Lung (tissue), 17 donors: ENCODE measurements at places on chromosomes 13 and 19. TPM values are rescaled to one million over a fixed set of nuclear protein-coding genes. Genes with fewer than 3 reads are reported as not detected.

TMEM255B gene
- 16.4 TPM for polyA plus RNA-seq

SIGLEC12 gene
- polyA plus RNA-seq = 5.1 TPM

RLN3 gene
- 0.50 TPM for polyA plus RNA-seq

CHAF1A gene
- 6.8 TPM for polyA plus RNA-seq

CEACAM16 gene
- polyA plus RNA-seq = not detected

PSG4 gene
- polyA plus RNA-seq = not detected

SIGLEC14 gene
- 101 TPM for polyA plus RNA-seq

TJP3 gene
- polyA plus RNA-seq = 18.4 TPM

ZNF99 gene
- 0.01 TPM for polyA plus RNA-seq

CD37 gene
- 37.2 TPM for polyA plus RNA-seq

IL17D gene
- polyA plus RNA-seq = 0.65 TPM

NXNL1 gene
- polyA plus RNA-seq = not detected

CYP2A13 gene
- polyA plus RNA-seq = 0.18 TPM

ZNF763 gene
- polyA plus RNA-seq = 6.2 TPM

TRAPPC2B gene
- 25.4 TPM for polyA plus RNA-seq

DNA sequence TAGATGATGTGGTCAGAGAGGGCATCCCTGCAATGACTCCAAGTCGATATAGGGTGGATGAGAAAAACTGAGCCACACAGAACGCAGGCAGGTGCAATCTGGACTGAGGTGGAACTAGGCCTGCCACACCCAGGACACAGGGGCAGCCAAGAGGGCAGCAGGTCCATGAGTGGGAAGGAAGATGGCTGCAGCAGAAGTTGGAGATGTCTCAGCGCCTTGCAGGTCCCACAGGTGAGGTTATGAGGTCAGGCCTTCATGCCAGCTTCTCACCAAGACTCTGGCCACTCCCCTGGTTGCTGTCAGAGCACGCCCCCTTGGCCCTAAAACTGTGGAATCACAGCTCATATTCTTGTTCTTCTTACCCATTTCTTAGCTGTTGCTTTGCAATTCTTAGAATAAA is 147.7 kb upstream of the VSTM2B start:
- H3K4me3 ChIP-seq = no peak overlapping the region
- DNase-seq = no peak
- no peaks in the 10 kb centered on the region for H3K4me1 ChIP-seq

- no peak overlapping the region for H3K4me3 ChIP-seq
- peaks cover 5% of the 10 kb centered on the region for H3K4me1 ChIP-seq
- H3K36me3 ChIP-seq = no peaks in the 10 kb centered on the region
- no peak for DNase-seq
- no peak overlapping the region for H3K27ac ChIP-seq
- H3K27me3 ChIP-seq = no peaks in the 10 kb centered on the region
These were observed 459.4 kb downstream of the FOXO1 start for GRCh38 chr13:40207001-40207478.

DNA sequence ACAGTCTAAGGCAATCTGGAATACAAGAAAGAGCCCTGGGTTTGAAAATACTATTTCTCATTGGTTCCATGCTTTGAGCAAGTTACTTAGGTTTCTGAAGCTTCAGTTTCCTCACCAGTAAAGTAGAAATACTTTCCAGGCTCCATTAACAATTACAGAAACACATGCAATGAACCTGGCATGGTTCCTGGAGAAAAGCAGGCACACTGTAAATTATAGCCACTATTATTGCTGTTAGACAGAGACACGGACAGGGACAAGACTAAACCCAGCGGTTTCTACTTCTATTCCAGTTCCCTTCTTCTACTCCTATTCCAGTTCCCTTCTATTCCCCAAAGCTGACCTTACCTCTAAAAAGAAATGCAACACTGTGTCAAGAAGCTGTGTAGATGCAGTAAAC is 41.2 kb downstream of the MIPEP start:
- H3K27ac ChIP-seq = no peak overlapping the region
- no peak overlapping the region for H3K4me3 ChIP-seq
- DNase-seq = no peak
- no peaks in the 10 kb centered on the region for H3K36me3 ChIP-seq

GRCh38 chr13:45269204-45269603 is 68.4 kb upstream of the KCTD4 start:
- H3K27me3 ChIP-seq = no peaks in the 10 kb centered on the region
- no peaks in the 10 kb centered on the region for H3K4me1 ChIP-seq
- no peak for DNase-seq
- no peak overlapping the region for H3K4me3 ChIP-seq

DNA sequence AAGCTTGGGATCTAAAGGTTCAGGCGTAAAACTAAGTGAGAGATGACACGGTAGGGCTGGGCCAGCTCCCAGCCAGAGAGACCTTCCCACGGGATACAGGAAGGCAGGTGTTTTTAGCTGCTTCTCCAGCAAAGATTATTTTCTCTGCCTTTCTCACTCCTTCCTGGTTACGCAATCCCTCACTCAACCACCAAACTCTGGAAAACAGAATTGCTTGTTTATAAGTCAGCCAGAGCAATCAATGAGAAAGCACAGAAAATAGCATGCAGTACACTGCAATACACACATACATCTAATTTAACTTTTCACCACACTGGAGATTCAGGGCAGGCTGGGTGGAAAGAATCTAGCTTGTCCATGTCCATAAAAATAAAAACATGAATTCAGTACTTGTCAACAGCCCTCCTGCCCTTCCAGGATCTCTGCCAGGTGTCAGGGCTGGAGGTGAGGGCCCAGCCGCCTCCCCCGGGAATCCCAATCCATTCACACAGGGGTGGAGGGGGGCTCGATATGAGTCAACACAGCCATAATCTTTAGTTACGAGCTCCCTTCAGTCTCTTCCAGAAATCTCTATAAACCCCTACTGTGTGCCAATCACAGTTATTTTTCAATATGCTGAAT is 12.2 kb downstream of the RHPN2 start:
- no peaks in the 10 kb centered on the region for H3K27me3 ChIP-seq
- H3K36me3 ChIP-seq = no peaks in the 10 kb centered on the region
- no peak for DNase-seq
- H3K27ac ChIP-seq = peak overlapping the region; percentile 49

DNA sequence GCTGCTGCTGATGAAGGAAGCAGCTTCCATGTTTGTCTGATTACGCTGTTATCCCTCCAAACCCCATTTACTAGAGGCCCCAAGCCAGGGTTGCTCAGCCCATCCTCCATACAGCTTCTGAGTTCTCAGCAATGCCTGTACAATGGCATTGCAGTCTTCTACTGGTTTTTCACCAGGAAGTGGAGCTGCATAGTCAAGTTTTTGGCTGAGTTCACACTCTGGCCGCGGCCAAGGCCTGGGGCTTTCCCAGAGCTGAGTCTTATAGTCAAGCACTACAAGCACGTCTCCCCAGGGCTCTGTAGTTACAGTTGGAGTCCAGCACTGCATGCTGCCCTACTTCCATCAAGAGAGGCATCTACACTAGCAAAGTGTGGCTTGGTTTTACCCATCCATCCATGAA is 182.5 kb downstream of the POU4F1 start:
- no peak overlapping the region for H3K4me3 ChIP-seq
- DNase-seq = no peak
- no peaks in the 10 kb centered on the region for H3K36me3 ChIP-seq
- H3K4me1 ChIP-seq = no peaks in the 10 kb centered on the region
- H3K27me3 ChIP-seq = no peaks in the 10 kb centered on the region
- no peak overlapping the region for H3K27ac ChIP-seq

- H3K4me3 ChIP-seq = no peak overlapping the region
- no peaks in the 10 kb centered on the region for H3K4me1 ChIP-seq
- H3K27me3 ChIP-seq = no peaks in the 10 kb centered on the region
- no peak for DNase-seq
- H3K36me3 ChIP-seq = no peaks in the 10 kb centered on the region
These were observed 121.1 kb upstream of the MYO16 start for GRCh38 chr13:108508263-108508662.

DNA sequence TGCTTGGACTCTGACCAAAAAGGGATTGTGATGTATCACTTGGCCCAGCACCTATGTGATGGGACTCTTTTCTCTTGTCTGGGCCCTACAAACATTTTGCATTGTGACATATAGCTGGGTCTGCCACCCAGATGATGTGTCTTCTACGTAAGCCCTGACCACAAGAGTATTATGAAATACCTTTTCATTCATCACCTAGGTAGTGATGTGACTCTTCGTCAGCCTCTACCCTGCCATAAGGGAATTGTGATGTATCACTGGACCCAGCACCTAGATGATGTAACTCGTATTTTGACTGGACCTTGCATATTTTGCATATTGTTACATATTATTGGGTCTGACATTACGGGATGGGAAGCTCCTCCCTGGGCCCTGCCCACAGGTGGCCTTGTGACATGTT is 29.7 kb upstream of the ZNF681 start:
- H3K4me3 ChIP-seq = no peak overlapping the region
- H3K36me3 ChIP-seq = no peaks in the 10 kb centered on the region
- no peaks in the 10 kb centered on the region for H3K4me1 ChIP-seq
- no peak for DNase-seq

DNA sequence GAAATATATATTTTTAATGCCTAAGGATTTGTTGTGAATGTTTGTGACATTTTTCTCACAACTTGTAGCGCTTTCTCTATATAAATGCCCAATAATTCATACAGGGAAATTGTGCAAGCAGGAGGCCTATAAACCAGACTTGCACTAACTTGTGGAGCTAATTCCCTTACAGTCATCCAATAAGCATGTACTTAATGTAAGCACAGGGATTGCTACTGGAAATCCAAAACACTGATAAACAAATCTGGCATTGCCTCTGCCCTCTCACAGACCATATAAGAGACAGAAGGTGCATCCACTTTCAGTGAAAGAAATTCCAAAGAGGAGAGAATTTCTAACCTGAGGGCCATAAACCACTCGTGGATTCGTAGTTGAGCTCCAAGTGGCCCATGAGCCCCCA is 518.8 kb downstream of the MYO16 start:
- no peaks in the 10 kb centered on the region for H3K27me3 ChIP-seq
- no peak overlapping the region for H3K4me3 ChIP-seq
- no peak for DNase-seq
- no peak overlapping the region for H3K27ac ChIP-seq
- no peaks in the 10 kb centered on the region for H3K36me3 ChIP-seq

GRCh38 chr13:31051999-31052398 is 109.7 kb downstream of the HSPH1 start:
- H3K36me3 ChIP-seq = no peaks in the 10 kb centered on the region
- no peaks in the 10 kb centered on the region for H3K27me3 ChIP-seq
- H3K27ac ChIP-seq = no peak overlapping the region

DNA sequence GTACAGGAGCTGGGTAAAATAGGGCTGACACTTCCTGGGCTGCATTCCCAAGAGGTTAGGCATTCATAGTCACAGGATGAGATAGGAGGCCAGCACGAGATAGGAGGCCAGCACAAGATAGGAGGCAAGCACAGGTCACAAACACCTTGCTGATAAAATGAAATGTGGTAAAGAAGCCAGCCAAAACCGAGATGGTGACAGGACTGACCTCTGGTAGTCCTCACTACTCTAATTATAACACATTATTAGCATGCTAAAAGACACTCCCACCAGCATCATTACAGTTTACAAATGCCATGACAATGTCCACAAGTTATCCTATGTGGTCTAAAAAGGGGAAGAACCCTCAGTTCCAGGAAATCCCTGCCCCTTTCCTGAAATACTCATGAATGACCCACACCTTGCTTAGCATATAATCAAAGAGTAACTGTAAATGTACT is 20.9 kb upstream of the IGSF23 start:
- H3K4me3 ChIP-seq = no peak overlapping the region
- H3K4me1 ChIP-seq = no peaks in the 10 kb centered on the region
- peak overlapping the region; percentile 55 for H3K27ac ChIP-seq

DNA sequence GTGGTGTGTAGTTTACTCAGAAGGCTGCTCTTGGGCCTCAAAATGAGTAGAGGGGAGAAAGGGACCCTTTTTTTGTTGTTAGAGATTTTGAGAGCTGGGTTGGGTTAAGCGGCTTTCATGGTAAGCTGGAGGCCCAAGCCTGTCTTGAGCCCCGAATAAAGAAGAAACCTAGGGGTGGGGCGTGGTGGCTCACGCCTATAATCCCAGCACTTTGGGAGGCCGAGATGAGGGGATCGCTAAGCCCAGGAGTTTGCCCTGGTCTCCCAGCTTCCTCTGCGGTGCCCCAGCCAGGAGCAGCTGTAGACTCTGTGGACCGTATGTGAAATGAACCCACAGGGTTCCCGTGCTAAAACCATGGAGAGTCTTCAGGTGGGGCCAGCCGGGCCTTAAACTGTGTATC is 56.1 kb downstream of the KDM4B start:
- no peak for DNase-seq
- no peak overlapping the region for H3K4me3 ChIP-seq
- no peak overlapping the region for H3K27ac ChIP-seq

DNA sequence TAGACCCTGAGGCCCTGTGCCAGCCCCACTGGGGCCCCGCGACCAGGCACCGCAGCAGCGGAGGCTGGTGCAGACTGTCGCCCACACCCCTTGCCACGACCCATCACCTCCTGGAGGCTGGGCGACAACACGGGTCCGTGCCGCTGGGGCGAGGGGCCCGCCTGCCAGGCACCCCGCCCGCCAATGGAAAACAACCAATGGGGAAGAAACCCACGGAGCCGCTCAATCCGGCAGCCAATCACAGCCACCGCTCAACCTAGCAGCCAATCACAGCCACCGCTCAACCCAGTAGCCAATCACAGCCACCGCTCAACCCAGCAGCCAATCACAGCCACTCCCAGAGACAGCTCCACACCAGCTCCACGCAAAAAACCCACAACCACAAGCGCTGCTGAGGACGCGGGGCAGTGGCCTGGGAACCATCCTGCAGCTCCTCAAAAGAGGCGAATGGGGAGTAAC is 29.7 kb downstream of the GPX4 start:
- no peaks in the 10 kb centered on the region for H3K36me3 ChIP-seq
- DNase-seq = no peak
- H3K27me3 ChIP-seq = no peaks in the 10 kb centered on the region
- H3K4me1 ChIP-seq = peaks cover 11% of the 10 kb centered on the region
- no peak overlapping the region for H3K4me3 ChIP-seq

- no peak overlapping the region for H3K4me3 ChIP-seq
- no peaks in the 10 kb centered on the region for H3K4me1 ChIP-seq
- no peaks in the 10 kb centered on the region for H3K27me3 ChIP-seq
- no peaks in the 10 kb centered on the region for H3K36me3 ChIP-seq
These were observed 8.1 kb downstream of the CYP2A13 start for GRCh38 chr19:41096353-41096752.

- H3K4me1 ChIP-seq = peaks cover 3% of the 10 kb centered on the region
- no peaks in the 10 kb centered on the region for H3K36me3 ChIP-seq
- H3K27ac ChIP-seq = no peak overlapping the region
- H3K27me3 ChIP-seq = no peaks in the 10 kb centered on the region
- H3K4me3 ChIP-seq = no peak overlapping the region
- peak; percentile 8 for DNase-seq
These were observed 5.5 kb upstream of the KLK6 start for GRCh38 chr19:50974702-50975556.

GRCh38 chr19:28465371-28466086 is 747.4 kb downstream of the UQCRFS1 start:
- DNase-seq = no peak
- H3K27ac ChIP-seq = no peak overlapping the region
- H3K4me3 ChIP-seq = no peak overlapping the region

DNA sequence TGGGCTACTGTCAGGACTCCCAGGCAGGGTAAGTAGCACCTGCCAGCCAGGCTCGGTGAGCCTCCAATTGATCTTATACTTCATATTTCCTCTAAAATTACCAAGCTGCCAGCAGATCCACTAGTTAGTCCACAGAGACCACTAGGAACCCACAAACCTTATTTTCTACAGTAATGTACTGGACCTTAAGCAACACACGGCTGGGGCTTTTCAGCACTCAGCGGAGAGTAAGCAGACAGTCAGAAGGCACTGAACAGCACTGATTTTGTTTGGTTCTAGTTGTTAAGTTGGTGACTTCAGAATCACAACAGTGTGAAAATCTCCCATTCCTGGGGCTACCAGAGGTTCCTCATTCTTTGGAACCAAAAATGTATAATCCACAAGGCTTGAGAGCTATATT is 56.1 kb downstream of the MRPL57 start:
- H3K4me1 ChIP-seq = no peaks in the 10 kb centered on the region
- no peak for DNase-seq
- no peak overlapping the region for H3K27ac ChIP-seq
- no peak overlapping the region for H3K4me3 ChIP-seq
- H3K27me3 ChIP-seq = no peaks in the 10 kb centered on the region
- H3K36me3 ChIP-seq = no peaks in the 10 kb centered on the region
